ENCODE measurements at places on chromosomes 1 and 21.

- no peak for DNase-seq
Observed at GRCh38 chr1:15918962-15919715, 56.8 kb downstream of the ZBTB17 start.

DNA sequence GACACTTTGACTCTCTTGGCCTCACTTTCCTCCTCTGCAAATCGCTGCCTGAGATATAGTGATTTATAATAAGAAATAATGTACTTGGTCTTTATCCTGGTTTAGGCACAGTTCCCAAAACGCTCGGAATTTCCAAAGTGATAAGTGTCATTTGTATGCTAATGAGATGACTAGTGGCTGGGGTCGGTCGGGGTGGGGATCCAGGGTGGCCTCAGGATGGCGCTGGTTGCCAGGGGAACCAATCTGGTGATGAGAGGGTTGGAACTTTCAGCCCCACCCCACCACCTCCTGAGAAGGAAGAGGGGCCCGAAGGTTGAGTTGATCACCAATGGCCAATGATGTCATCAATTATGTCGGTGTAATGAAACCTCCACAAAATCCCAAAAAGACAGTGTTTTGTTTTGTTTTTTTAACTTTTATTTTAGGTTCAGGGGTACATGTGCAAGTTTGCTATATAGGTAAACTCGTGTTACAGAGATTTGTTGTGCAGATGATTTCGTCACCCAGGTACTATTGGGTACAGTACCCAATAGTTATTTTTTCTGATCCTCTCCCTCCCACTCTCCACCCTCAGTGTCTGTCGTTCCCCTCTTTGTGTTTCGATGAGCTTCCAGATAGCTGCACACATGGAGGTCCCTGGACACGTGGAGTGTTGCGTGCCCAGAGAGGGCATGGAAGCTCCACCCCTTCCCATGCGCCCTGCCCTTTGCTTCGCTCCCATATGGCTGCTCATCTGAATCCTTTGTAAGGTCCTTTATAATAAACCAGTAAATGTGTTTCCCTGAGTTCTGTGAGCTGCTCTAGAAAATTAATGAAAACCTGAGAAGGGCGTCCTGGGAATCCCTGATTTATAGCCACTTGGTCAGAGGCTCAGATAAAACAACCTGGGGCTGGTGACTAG is 97.2 kb downstream of the KCNN3 start:
- DNase-seq = no peak

DNA sequence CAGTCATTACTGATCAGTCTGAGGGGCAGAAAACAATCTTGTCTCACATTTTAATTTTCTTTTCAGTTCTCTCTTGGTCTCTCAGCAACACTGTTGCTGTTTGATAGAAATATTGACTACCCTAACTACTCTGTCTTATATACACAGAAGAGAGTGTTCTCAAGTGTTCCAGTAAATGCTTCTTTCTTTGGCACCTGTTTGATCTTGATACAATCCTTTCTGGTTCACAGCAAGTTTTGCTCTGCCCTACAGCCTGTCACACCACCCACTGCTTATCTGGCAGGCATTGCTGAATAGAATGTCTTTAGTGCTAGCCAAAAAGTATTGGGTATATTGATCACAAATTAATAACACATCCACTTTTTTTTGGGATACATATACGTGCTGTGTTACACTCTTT is 75.7 kb upstream of the WLS start:
- no peak for DNase-seq

- no peak for DNase-seq
Observed at GRCh38 chr1:12078938-12079861, 16.1 kb downstream of the TNFRSF8 start.

- no peak for DNase-seq
Observed at GRCh38 chr1:13714851-13715250, 14.9 kb downstream of the PRDM2 start.

DNA sequence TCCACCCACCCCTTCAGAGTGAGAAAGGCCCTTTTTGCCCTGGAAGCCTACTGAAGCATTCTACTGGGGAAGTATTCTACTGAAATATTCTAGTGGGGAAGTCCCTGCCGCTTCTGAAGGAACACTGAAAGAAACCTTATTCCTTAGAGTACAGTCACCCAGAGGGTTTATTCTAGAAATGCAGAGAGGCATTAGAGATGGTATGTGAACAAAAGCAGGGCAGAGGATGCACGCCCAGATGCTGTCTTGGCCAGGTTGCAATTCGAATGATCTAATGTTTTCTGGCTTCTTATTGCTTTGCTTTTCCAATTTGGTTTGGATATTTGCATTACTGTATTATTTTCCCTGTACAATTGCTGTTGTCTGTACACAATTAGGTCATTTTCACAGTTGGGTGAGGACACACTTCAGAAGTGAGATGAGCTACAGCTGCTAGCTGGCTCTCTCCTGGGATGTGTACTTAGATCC is 37.1 kb downstream of the CCN1 start:
- DNase-seq = no peak

DNA sequence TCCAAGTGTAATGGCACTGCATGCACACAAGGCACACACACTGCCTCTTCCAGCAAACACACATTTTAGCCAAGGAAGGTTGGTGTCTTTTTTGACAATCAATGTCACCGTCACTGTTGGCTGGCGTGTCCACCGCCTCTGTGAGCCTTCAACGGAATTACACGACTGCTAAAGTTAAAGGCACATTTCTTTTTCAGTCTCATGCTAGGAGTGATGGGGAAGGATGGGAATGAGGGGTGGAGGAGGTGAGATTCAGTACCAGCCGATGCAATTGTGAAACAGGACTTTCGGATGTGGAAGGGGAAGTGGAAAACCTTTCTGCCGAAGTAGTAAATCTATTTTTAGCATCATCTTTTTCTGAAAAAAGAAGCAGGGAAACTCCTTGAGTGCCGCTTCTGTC is 1.4 kb downstream of the ELAVL4 start:
- DNase-seq = no peak

Measured in naive thymus-derived CD8-positive, alpha-beta T cell (primary cell).